Fibroblast of pulmonary artery (primary cell): ENCODE measurements at places on chromosomes 16 and 17.

DNA sequence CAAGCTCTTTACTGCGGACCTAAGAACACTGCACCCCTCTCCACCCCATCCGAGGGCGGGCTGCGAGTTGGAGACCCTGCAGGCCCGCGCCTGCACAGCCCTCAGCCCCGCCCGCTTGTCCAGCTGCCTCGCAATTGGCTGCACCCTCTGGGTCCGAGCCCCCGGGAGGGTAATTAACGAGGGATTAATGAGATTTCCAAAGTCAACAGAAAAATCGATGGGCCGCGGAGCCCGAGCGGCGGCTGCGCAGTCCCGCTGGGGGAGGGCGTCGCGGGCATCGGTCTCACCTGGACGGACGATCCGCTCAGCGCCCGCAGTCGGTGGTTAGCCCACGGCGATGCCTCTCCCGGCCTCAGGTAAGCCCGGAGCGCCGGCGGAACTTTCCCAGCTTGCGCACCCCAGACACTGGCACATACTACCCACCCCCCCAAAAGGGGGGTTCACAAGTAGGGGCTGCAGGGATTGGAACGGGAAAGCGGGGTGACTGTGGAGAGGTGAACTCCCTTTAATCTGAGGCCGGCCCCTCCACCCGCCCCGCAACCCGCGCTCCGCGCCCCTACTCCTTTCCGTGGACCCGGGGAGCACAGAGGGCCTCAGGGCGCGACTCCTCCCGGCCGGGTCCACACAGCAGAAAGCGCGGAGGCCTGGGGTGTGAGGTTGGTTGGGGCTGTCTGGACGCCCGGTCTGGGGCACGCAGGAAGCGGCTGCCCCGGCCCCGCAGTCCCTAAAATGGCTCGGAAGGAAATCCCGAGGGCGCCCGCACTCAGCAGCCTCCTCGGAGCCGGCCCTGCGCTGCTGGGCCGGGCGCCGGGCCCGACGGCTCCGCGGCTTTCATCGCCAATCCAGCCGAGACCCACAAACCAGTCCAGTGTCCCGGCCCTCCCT, at the start of gene OTOP3:
Gene OTOP3 (plus strand): TSS at position 314 of the 885 bp plus-strand sequence. CDS start 24 bp downstream, at position 338.
- no peak for DNase-seq

DNA sequence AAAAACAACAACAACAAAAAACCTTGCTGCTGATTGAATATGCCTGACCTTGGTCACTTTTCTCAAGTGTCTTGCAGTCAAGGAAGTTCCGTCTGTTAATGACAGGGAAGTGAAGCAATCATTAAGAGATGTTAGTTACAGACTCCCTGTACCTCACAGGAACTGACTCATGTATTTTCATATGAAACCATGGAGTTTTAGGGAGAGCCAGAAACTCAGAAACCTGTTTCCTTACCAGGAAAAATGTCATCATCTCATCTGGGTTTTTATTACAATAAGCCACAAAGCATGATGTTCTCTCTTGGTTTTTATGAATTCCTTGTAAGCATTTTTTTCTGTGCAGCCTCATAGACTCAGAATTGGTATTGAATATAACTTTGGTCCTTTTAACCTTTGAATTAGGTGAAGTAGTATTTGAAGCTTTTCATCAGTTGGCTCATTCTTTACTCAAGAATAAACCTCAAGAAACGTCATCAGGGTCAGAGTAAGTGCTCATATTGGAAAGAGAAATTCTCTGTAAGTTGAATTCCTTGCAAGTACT, 10.3 kb downstream of the LYRM1 start:
- DNase-seq, result peak; percentile 94

- no peak for DNase-seq
These were observed 19.5 kb upstream of the CA10 start for GRCh38 chr17:52178012-52178411.

GRCh38 chr16:17526956-17527937, 56.5 kb upstream of the XYLT1 start:
- no peak for DNase-seq

DNA sequence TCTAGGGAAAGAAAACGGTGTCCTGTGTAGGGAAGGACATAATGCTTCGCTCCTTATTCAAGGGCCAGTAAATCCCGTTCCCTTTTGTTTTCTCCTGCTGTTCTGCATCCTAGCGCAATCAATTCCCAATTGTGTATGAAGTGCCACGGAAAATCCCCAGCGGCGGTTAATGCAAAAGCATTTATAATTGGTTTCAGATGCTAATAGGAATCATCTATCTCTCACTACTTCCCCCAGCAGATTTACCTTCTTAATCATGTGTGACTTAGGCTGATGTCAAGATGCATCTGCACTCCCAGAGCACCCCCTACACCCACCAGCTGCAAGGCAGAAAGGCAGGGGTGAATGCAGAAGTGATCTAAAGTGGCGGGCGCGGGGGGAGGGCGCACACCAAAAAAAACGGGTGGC, 32.7 kb upstream of the SSTR2 start:
- DNase-seq, result no peak

DNA sequence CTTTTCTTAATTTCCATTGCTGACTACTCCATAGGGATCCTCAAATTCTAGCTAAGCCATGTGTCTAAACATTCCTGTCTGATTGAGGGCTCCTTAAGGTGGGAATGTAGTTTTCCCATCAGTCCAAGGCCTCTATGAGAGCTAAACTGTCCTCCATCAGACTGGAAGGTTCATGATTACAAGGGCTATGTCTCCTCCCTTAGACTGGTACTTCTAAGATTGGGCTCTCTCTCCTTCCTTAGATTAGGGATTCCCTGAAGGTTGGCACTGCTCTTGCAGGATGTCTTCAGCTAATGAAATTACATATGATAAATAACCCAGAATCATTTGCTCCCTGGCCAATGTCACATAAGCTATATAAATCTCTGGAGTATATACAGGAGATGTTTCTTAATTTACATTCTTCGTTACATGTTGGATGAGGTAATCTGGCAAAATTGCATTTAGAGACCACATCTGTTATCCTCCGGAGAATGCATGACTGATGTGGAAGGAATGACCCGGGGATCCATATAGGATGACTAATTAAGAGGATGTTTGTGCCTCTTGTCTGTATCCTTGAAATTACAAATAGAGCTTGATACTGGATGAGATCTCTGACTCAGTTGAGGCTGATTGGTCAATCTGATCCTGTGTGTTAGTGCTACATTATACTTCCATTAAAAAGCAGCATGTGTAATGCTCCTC, 14.2 kb downstream of the B4GALNT2 start:
- peak; percentile 96 for DNase-seq

- peak; percentile 53 for DNase-seq
These were observed 35.5 kb upstream of the METTL16 start for GRCh38 chr17:2547176-2547575.

DNA sequence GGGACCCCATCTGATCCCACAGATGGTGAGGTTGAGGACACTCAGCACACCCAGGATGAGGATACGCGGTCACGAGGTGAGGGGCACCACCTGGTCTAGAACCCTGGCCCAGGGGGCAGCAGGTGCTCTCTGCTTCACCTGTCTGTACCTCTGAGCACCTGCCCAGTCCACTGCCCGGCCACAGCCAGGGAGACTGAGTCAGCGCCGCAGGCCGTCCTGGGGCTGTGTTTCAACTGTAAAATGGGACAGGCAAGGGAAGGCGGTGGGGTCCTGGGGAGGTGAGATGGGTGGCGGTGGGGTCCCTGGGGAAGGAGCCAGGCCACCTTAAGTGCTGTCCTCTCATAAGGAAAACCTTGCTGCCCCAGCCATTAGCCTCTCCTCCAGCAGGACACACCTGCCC, 60.4 kb downstream of the ENGASE start:
- DNase-seq, result no peak

DNA sequence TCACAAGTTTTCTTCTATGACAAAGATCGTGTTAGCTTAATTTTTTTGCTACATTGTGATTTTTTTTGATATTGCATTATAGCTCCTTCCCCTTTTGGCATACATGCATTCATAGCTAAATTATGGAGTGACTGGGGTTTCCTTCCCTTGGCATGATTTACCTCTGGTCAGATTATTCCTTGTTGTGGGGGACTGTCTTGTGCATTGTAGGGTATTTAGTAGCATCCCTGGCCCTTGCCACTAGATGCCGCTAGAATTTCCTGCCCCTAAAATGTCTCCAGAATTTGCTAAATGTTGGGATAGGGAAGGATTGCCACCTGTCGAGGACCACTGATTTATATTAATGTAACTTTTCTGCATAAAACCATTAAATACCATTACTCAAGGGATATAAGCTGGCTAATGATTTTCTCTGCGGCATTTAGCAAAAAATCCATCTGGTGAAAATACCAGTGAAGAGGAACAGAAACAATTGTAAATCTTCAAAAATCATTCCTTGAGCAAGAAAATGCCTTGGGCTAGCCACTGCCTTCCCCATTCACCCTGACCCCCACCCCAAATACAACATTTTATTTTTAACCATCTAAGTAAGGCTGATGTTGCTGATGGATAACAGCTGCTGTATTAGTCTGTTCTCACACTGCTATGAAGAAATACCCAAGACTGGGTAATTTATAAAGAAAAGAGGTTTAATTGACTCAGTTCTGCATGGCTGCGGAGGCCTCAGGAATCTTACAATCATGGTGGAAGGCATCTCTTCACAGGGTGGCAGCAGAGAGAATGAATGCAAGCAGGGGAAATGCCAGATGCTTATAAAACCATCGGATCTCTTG, 195.2 kb downstream of the MAP2K6 start:
- DNase-seq, result peak; percentile 51

DNA sequence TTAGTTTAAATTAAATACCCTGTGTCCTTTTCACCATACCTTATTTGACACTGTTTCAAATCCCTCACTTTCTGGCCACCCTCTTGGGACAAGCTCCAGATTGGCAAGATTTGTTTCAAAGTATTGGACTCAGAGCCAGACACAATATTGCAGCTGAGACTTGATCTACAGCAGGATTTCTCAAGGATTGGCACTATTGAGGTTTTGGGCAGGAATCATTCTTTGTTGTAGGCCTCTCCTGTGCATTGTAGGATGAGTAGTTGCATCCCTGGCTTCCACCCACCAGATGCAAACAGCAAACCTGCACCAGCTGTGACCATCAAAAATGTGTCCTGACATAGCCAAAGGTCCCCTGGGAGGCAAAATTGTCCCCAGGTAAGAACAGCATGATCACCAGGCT, 181.2 kb downstream of the CHD9NB start:
- DNase-seq, result no peak

DNA sequence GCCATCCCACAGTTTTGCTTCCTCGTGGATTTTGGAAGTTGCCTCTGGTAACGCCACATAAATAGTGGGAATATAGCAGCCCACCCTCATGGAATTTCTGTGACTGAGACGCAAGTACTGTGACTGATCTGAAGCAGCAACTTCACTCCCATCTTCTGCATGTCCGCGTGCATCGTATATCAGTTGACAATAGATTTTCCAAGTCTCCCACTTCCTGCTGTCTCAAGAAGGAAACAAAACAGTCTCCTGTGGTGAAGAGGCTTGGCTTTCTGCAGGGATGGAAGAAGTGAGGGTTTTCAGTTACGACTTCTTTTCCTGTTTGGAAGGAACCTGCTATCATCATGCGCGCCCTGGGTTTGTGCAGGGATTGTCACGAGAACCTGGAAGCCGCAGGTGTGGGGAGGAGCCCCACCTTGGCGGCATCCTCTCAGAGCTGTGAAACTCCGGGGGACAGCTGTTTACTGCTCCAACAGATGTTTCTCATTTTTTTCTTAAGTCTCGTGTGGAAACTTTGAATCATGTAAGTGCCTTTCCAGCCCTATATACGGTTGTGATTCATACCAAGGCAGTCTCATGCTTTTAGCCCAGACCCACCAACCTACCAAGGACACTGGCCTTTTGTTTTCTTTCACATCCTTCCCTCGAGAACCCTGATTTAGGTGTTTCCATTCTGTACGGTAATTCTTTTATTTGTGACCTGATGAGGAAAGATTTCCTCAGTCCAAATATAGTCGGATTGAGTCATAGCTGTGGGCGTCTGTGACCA, 57.5 kb downstream of the WIPI1 start:
- DNase-seq, result peak; percentile 76

GRCh38 chr17:43905400-43905984, 1.8 kb downstream of the MPP2 start:
- DNase-seq, result no peak

- DNase-seq, result no peak
These were observed 1.1 kb downstream of the CCP110 start for GRCh38 chr16:19524616-19525384.

DNA sequence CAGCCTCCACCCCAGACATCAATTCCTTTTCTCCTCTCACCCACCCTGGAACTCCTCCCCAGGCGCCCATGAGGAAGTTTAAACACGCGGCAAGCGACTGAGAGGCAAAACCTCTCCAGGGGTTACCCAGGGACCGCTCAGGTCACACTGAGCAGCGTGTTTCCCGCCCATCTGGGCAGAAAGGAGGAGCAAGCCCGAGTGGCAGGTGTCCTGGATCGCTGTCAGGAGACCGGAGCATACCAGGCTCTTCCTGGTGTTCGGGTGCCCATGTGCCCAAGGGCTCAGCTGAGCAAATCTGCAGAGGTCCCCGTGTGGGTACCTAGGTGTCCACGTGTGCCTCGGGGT, 491 bp downstream of the SLC25A19 start:
- DNase-seq, result no peak
